ENCODE measurements at places on chromosomes 5 and 9. TPM values are rescaled to one million over a fixed set of nuclear protein-coding genes. Genes with fewer than 3 reads are reported as not detected.

PGGT1B gene
- polyA plus RNA-seq: 5.8 TPM

PSMD5 gene
- 10.4 TPM for polyA plus RNA-seq

GRM6 gene
- not detected for polyA plus RNA-seq

MRPL36 gene
- polyA plus RNA-seq: 96.9 TPM

SGTB gene
- 3.6 TPM for polyA plus RNA-seq

CBY3 gene
- not detected for polyA plus RNA-seq

SLC1A1 gene
- polyA plus RNA-seq: 36.1 TPM

CTSV gene
- 98.8 TPM for polyA plus RNA-seq

GGTA1 gene
- polyA plus RNA-seq: 0.77 TPM

TRIM36 gene
- polyA plus RNA-seq: 1.3 TPM

SHISAL2B gene
- polyA plus RNA-seq: 0.56 TPM

KIF12 gene
- 96.5 TPM for polyA plus RNA-seq

CDKN2A gene
- polyA plus RNA-seq: 2.9 TPM

CDC25C gene
- polyA plus RNA-seq: 1.6 TPM

PCDHGA7 gene
- polyA plus RNA-seq: not detected

ADAMTSL2 gene
- polyA plus RNA-seq: 1.5 TPM

SLC25A2 gene
- not detected for polyA plus RNA-seq

ARAP3 gene
- 8.6 TPM for polyA plus RNA-seq

PBX3 gene
- polyA plus RNA-seq: 14.8 TPM

ADAMTSL1 gene
- 7.1 TPM for polyA plus RNA-seq

SPINK7 gene
- polyA plus RNA-seq: not detected

TMEM174 gene
- not detected for polyA plus RNA-seq

FOXI1 gene
- polyA plus RNA-seq: not detected

OR1N2 gene
- not detected for polyA plus RNA-seq

ADGRD2 gene
- polyA plus RNA-seq: not detected

KIAA1958 gene
- polyA plus RNA-seq: 3.5 TPM

CD14 gene
- 0.45 TPM for polyA plus RNA-seq

PCDHB12 gene
- polyA plus RNA-seq: 0.86 TPM

SOHLH1 gene
- polyA plus RNA-seq: not detected

ANXA1 gene
- polyA plus RNA-seq: 337 TPM

RANBP17 gene
- polyA plus RNA-seq: 11.7 TPM

OR1Q1 gene
- polyA plus RNA-seq: not detected

ADRA1B gene
- 3.5 TPM for polyA plus RNA-seq

CNOT6 gene
- polyA plus RNA-seq: 12.0 TPM

FRMD3 gene
- 3.7 TPM for polyA plus RNA-seq

TOR1A gene
- polyA plus RNA-seq: 50.4 TPM

IL6ST gene
- 173 TPM for polyA plus RNA-seq

IFNK gene
- polyA plus RNA-seq: 0.36 TPM

ABLIM3 gene
- 8.1 TPM for polyA plus RNA-seq

NUTM2G gene
- 0.36 TPM for polyA plus RNA-seq

ZNF474 gene
- polyA plus RNA-seq: 2.8 TPM

WNK2 gene
- 19.9 TPM for polyA plus RNA-seq

PCDHA6 gene
- polyA plus RNA-seq: 0.38 TPM

KLF4 gene
- 35.0 TPM for polyA plus RNA-seq

CDC20B gene
- 0.12 TPM for polyA plus RNA-seq

PHAX gene
- 56.6 TPM for polyA plus RNA-seq

IL5 gene
- not detected for polyA plus RNA-seq

PDZD2 gene
- 1.7 TPM for polyA plus RNA-seq

KCNIP1 gene
- 0.88 TPM for polyA plus RNA-seq
